ENCODE measurements at places on chromosomes 3 and 15.

GRCh38 chr3:58898513-58898912 lies 151.3 kb downstream of the CFAP20DC start:
- no peak for DNase-seq

DNA sequence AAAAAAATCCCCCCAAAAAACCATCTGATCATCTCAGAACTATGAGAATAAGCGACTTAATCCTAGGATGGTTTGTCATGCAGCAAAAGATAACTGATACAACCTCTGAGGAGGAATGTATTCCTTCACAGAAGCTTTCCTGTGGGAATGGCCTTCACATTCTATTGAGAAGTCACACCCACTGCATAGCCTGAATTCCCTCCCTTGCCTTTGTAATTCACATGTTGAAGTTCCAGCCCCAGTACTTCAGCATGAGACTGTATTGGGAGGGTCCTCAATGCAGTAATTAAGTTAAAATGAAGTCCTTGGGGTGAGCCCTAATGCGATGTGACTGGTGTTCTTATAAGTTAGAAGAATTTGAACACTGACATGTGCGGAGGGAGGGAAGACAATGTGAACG lies 395.2 kb downstream of the TUSC7 start:
- no peak for DNase-seq

DNA sequence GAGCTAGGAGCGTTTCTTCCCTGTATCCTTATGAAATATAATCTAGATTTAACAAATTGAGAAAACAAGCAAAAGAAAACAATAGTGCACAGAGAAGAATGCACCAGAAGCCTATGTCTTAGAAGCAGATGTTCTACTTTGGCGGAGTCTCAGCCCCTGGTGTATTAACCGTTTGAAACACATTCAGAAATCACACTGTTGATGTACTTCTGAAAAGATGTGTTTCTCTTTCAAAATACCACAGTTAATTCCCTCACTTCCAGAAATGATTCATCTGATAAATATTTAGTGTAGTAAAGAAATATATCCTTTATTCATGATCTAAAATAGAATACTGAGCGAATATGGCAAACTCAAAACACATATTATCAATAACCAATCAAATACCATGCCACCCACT lies 77.7 kb downstream of the CBLB start:
- DNase-seq = no peak

DNA sequence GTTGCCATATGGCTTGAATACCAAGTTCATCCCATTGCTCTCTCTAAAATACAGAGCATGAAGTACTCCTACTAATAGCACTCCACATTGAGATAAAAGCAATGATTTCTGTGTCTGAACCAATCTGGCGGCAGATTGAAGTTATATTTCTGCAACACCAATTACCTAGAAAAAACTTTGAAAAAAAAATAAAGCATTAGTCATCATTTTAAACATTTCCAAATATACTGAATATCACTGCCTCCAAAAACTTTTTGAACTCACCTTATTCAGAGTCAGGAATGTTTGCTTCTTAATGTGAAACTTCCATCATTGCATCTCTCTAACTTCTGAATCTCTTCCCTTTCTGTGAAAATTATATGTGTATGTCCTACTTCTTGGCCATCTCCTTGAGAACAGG lies 540.5 kb downstream of the GRM7 start:
- DNase-seq = no peak

GRCh38 chr3:102206511-102207031 lies 228.2 kb upstream of the ZPLD1 start:
- DNase-seq = no peak

DNA sequence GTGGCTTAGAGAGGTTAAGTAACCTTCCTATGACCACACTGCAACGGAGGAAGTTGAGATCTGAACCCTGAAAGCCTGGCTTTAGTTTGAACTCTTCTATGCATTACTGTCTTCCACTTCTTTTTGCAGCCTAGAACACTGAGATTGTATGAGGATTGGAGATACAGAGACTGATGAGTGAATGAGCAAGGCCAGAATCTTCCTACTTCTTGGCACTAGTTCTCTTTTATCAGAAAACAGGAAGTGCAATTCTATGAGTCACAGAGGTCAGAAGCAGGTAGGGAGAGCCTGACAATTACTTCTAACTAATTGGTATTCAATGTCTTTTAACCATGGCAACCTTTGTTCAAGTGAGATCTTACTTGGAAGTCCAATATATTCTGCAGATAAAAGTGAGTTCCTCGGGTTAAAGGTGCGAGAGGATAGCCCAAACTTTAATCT lies 219.0 kb downstream of the SHQ1 start:
- DNase-seq = no peak

DNA sequence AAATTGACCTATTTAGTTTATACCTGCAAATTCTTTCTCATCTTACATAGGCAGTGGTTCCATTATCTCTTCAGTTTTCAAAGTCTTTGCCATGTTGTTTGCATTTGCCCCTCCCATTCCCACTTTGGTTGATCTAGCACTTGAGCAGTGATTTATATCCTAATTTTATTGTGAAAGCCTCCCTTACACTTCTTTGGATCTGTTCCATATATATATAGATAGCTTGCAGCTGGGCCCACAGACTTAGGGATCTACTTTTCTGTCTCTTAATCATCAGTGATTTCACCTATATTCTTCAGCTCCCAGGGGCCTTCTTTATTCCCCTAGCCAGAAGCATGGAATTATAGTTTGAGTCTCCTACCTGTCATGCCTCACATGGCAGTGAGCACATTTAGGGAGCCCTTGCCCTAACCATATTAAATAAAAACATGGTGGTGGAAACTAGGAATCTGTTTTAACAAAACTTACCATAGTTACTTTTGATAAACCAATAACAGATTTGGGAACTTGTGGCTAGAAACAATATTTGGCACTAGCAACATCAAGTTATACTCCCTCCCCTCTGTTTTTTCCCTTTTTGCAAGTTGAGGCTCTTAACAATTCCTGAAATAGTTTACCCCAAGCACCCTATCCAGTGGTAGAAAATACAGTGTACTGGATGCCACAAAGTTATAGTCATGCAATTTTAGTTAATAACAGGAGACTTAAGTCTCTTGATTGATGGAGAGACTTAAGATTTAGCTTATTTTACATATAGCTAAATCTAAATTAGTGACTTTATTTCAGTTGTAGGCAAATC lies 41.7 kb downstream of the ARIH1 start:
- no peak for DNase-seq

- DNase-seq = no peak
Measured at GRCh38 chr3:60025096-60026050, 975.5 kb upstream of the CFAP20DC start.

DNA sequence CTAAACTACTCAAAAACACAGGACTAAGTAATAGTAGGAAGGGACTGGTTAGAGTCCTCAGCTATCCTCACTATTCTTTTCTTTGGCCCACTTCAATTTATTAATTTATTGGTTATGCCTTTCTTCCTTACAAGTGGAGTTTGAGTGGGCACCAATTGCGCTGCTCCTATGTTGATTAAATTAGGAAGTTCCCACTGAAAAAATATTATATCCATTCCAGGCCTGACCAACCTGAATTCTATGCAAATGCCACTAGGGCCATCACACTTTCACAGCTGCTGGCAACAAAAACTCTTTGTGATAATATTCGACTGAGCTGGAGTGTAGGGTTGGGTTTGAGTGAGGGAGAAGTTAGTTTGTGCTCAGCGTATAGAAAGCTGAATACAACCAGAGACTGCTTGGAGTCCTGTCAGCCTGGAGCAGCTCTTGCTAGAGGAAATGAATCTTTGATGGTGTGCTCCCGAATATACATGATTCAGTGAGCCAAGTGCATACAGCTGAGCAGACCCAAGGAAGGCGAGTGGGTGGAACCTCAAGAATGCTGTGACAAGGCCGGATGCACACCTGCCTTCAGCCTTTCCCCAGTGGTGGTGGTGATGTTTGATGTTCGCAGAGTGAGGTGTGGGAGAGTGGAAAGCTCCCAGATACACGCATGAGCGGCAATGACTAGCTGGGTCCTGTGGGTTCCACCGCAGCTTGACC lies 1.5 kb downstream of the ARHGEF3 start:
- peak; percentile 81 for DNase-seq

DNA sequence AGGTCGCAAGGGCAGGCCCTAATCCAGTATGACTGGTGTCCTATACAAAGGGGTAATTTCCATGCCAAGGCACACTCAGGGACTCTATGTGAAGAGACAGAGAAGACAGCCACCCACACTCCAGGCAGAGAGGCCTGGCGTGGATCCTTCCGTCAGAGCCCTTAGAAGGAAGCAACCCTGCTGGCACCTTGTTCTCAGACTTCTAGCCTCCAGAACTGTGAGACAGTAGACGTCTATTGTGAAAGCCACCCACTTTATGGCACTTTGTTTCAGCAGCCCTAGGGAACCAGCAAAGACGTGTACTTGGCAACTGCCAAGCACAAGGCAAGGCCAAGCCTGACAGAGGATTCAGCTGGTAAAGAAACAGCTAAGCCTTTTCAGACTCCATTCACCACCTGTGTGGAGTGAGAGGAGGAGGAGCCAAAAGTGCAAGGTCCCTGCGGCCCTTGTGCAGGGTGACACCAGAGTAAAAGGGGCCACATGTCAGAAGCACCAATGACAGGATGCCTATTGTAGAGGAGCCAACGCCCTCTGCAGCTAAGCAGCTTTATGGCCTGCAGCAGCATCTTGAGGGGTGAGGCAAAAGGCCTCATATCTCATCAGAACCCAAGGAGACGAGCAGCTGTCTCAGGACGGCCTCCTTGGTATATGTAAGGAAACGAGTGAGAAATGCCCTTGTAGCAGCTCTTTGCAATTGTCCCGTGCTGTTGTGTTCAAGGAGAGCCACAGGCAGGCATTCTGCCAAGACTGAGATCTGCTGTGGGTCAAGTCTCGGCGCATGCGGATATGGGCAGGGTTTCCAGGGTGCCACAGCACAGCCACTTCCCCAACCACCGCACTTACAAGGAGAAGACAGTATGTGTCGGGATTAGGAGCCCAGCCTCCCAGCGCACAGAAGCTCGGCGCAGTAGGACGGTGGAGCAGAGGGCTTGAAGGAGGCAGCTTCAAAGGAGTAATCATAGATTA lies 121.5 kb upstream of the LIPC start:
- no peak for DNase-seq

GRCh38 chr15:56805466-56806147 lies 72.3 kb upstream of the ZNF280D start:
- no peak for DNase-seq

DNA sequence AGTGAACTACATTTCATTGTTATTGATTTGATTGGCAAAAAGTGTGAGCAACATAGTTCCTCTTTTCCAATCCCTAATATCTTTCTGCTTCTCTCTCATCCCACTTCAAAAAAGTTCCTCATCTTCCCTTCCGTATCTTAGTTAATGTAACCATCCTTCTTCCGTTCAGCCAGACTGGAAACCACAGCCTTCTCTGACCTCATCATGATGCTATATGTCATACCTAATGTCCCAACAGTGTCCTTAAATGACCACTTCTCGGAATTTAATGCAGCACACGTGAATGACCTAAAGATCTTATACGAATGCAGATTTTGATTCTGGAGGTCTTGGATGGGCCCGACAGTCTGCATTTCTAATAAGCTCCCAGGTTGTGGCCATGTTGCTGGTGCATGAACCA lies 320.3 kb upstream of the SATB1 start:
- DNase-seq = no peak

DNA sequence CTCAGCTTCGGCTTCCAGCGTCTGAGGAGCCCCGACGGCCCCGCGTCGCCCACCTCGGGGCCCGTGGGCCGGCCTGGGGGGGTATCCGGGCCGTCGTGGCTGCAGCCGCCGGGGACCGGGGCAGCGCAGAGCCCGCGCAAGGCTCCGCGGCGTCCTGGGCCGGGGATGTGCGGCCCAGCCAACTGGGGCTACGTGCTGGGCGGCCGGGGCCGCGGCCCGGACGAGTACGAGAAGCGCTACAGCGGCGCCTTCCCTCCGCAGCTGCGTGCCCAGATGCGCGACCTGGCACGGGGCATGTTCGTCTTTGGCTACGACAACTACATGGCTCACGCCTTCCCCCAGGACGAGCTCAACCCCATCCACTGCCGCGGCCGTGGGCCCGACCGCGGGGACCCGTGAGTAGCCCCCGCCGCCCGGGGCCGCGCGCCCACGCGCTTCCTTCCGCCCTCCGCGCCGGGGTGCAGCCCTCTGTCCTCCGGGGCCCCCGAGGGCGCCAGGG lies 462 bp downstream of the EDEM1 start:
- peak; percentile 45 for DNase-seq

DNA sequence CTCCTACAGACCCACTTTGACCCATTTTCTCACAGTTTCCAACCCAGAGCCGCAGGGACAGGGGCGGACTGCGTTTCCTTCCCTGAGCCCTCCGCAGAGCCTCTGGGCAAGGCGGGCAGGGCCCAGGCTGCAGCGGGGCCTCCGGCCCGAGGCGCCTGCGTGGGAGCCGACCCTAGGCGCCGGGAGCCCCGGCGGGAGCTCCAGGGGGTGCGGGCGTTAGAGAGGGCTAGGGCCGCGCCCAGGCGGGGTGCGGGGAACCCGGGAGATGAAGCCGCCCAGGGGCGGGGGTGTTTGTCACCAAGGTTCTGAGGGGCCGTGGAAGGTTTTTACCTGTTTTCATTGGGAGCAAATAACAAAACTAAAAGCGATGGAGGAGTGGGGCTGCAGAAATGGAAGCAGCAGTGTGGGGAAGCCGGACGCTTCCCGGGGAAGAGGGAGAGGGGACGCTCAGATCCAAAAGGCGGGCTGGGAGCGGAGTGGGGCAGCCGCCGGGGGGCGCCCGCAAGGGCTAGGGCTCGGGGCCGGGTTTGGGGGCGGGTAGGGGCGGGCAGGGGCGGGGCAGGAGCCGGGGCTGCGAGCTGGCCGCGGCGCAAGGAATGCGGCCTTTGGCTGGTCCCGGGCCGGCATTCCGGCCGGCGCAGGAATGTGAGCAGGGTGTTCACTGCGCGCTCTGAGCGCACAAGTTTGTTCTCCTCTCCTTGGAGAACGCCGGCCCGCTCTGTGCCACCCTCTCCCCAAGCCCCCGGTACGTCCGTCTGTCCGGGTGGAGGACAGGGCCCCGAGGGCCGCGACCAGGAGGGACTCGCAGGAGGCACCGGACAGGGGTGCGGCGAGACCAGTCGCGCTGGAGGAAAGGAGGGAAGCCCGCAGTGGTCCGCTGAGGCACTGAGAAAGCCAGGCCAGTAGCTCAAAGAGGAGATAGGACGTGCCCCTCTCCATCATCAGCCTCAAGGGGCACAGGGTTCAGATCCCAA lies 61.1 kb downstream of the AMOTL2 start:
- DNase-seq = no peak

DNA sequence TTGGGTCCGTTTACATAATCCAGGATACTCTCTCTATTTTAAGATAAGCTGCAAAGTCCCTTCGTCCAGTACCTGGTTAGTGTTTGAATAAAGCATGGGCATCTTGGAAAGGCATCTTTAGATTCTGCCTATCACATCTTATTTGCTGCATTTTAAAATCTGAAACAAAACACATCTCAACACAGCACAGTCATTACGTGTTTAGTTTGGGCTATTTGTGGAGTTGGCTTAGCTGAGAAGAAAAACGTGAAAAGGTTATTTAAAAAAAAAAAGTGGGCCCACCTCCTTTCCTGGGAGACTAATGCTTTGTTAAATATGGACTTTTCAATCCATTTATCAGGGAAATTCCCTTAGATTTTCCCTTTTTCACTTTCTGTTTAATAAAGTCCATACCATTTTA lies 174.5 kb upstream of the WNT5A start:
- DNase-seq = no peak

Measured in activated CD4-positive, alpha-beta T cell treated with anti-CD3 and anti-CD28 coated beads, Interleukin-2, amount 50 U/mL, for 4 hours (primary cell).